DMS53 (cell line): ENCODE measurements at places on chromosomes 11 and 22.
A peak's percentile ranks its signal among the peaks of the same experiment; 100 is the strongest.

- DNase-seq = no peak
These were observed 5.0 kb downstream of the OOSP3 start for GRCh38 chr11:59883597-59883996.

DNA sequence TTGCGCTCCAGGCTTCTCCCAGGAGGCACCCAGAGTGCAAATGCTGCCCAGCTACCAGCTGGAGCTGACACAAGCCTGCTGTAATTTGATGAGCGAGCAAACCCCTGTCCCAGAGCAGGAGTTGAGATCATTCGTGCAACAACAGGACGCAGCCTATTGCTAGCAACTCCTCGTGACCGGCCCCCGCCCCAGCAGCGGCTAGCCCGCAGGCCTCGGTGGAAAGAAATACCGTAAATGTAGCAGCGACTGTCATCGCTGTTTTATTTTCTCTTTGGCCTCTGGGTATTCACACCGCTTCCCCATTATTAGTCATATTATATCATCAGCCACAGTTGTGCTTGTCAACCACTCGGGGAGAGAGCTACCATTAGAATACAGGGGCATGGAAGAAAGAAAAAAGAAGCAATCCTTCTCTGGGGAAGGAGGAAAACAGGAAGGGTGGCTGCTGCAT is 59.2 kb upstream of the ATXN10 start:
- DNase-seq = no peak

DNA sequence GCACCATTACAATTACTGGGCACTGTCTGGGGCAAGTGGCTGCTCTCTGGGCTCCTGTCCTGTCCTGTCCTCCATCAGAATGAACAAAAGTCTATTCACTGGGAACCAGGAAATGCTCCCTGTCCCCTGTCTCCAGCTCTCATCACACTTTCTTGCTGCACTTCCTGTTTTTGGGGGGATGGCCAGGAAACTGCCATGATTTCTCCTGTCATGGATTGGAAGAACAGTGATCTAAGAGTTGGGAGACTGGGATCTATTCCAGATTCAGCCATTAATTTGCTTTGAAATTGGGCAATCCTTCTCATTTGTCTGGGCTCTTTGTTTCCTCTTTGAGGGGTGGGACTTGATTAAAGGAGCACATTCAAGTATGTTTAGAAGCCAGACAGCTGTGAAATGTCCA is 61.4 kb upstream of the KIRREL3 start:
- no peak for DNase-seq

DNA sequence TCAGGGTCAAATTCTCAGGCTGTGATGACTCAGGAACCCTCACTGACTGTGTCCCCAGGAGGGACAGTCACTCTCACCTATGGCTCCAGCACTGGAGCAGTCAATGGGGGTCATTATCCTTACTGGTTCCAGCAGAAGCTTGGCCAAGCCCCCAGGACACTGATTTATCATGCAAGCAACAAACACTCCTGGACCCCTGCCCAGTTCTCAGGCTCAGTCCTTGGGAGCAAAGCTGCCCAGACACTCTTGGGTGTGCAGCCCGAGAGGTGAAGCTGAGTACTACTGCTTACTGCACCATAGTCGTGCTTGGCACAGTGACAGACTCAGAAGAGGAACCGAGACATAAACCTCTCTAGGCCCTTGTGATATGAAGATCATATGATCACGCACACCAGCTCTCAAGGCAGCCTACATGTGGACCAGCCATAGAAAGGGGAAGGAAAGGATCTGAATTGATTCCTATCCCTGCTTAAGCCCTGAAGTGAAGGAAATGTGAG is 58.2 kb downstream of the ZNF280B start:
- peak; percentile 1 for DNase-seq

DNA sequence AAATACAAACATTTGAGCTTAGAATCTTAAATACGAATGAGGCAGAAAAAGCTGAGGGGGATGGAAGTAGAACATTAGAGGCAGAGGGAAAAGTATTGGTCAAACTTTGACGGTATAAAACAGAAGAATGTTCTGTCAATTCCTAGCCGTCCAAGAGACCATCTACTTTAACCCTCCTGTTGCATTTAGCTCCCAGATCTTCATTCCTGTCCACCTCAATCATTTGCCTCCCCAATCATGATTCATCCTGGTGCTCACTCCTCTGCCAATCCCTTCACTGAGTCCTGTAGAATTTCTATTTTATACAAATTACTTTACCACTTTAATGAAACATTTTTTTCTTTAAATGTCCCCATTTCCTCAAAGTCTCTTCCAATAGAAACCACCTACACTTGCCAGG is 28.2 kb downstream of the C2CD3 start:
- DNase-seq = no peak
